T-helper 17 cell (primary cell): ENCODE measurements at places on chromosomes 16 and 17.

DNA sequence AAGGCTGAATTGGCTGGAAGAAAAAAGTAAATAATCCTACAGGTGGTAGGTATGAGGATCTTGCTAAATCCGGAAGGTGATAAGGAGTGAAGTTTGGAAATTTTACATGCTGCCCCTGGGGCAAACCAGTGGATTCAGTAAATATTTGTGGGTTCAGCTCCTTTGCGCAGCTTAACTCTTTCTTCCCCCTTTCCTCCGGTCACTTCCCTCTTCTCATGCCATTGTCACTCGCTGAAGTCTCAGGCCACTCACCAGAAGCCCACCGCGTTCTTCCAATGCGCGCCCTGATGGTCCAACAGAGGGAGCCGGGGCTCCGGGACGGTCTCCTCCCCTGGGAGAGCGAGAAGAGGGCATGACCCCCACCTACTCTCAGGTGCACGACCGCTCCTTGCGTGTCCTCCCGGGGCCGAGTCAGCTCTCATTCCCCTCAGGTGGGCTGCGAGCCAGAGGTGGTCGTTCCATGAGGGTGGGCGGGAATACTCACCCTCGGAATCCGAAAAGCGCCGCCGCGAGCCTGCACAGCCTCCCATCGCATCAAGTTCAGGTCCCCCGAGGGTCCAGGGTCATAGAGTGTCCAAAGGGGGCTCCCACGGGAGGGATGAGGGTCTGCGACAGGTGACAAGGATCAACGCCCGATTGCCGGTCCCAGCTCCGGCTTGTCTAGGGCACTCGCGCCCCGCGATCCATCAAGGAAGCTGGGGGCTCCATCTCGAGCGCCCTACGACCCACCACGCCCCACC, 474 bp downstream of the CLN3 start:
- DNase-seq, result no peak

- DNase-seq, result no peak
Observed at GRCh38 chr16:87728026-87728425, 37.8 kb downstream of the KLHDC4 start.

DNA sequence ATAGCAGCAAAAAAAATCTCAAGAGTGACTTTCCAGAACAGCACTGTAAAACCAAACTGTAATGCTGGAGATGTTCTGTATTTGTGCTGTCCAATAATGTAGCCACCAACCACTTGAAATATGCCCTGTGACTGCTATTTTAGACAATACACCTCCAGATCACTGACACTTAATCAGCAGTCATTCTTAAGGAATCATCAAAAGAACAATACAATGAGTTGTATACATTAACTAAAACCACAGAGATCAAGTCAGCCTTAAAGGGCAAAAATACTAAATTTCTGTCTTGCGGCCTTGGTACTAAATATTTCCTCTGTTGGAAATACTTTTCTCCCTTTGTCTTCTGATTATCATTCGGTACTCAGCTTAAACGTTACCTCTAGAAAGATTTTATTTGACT, 33.6 kb upstream of the ANKFY1 start:
- DNase-seq, result no peak

GRCh38 chr17:47789611-47790561, 31.7 kb downstream of the OSBPL7 start:
- DNase-seq, result peak; percentile 20

DNA sequence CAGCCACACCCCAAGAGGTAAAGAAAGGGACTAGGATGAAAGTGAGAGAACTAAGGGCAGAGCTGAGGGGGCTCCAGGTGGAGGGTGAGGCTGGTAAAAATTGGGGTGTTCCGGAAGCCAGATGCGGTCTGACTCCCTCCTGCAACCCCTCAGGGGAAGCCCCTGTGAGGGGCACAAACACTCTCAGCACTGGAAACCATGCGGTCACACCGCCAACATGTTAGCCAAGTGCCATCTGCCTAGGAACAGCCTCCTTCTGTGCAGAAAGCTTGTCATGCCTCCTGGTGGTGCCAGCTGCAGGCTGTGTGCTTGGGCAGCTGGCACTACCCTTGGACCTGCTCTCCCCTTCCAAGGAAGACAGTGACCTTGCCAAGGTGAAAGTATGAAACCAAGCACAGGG, 83.5 kb upstream of the RPL38 start:
- no peak for DNase-seq

DNA sequence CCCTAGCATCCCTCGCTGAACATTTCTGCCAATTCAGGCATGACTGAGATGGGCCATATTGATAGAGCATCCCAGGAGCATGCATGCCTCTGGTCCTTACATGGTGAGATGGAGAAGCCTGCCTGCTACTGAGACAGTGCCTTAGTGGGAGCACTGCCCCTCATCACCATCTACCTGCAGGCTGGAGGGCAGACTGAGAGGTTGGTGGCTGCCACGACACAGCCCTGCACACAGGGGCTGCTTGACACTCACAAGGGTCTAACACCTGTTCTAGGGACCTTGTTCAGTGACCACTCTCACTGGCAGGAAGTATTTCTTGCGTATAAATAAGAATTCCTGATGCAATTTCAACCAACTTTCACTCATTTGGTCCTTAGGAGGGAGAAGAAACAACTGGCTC, 34.0 kb downstream of the WIPI1 start:
- no peak for DNase-seq

DNA sequence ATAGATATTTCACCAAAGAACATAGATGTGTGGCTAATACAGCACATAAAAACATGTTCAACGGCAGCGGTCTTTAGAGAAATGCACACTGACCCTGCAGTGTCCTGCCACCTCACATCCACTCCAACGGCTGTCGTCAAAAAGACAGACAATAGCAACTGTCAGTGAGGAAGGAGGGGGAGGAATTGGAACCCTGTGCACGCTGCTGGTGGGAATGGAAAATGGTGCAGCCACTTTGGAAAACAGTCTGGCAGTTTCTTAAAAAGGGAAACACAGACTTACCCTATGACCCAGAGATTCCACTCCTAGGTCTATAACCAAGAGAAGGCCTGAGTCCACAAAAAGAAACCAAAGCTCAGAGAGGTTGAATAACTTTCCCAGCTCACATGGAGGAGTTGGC, 7.7 kb downstream of the CEP295NL start:
- DNase-seq, result no peak

DNA sequence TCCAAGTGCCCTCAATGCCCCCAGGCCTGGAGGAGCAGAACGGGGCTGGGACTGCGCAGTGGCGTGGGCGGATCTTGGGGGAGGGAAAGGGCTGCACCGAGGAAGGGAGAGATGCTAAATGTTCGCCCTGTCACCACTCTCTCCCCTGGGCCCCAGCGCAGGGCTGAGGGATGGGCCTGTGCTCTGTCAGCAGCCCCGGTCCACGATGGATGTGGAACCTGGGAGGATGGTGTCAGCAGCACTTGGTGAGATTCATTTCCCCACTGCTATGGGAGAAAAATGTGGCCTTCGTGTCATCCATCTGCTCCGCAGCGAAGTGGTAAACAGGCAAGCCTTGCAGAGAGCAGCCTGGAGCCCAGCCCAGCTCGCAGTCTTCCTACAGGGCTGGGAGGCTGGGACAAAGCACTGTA, 72.0 kb downstream of the TMEM132E start:
- no peak for DNase-seq

GRCh38 chr16:89823087-89823823, 5.0 kb upstream of the SPIRE2 start:
- no peak for DNase-seq

- no peak for DNase-seq
Observed at GRCh38 chr16:1993731-1994131, 4.0 kb downstream of the SYNGR3 start.

GRCh38 chr16:54152362-54153239, 134.0 kb downstream of the IRX3 start:
- DNase-seq, result no peak

GRCh38 chr17:59627770-59628171, 8.1 kb downstream of the CLTC start:
- DNase-seq, result no peak

DNA sequence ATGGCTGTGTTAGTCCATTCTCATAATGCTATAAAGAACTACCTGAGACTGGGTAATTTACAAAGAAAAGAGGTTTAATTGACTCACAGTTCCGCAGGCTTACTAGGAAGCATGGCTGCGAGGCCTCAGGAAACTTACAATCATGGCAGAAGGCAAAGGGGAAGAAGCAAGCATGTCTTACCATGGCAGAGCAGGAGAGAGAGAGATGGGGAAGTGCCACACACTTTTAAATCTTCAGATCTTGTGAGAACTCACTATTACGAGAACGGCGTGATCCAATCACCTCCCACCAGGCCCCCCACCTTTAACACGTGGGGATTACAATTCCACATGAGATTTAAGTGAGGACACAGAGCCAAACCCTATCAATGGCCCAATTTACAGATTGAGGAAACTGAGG, 96.5 kb downstream of the SDK2 start:
- DNase-seq, result no peak

- DNase-seq, result no peak
Observed at GRCh38 chr16:63981639-63982038, 1140.2 kb downstream of the CDH11 start.

DNA sequence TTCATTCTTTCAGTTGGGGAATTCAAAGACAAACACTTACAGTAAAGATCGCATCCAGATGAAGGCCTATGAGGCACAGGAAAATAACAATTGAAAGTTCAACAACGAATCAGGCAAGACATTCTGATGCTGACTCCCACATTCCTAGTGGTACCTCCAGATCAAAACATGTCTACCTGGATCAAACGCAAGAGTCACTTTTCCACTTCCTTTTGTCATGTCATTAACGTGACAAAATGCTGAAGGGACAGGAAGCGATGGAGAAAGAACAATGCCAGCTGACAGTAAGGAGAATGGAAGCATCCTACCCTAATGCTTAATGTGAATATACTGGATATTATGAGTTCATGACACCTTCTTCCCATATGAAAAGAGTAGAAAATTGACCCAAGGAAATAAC, 365.4 kb upstream of the CDH11 start:
- DNase-seq, result no peak

GRCh38 chr17:16197276-16197675, 18.1 kb downstream of the NCOR1 start:
- DNase-seq, result no peak

- no peak for DNase-seq
Observed at GRCh38 chr16:9102943-9103342, 11.5 kb downstream of the HAPSTR1 start.

DNA sequence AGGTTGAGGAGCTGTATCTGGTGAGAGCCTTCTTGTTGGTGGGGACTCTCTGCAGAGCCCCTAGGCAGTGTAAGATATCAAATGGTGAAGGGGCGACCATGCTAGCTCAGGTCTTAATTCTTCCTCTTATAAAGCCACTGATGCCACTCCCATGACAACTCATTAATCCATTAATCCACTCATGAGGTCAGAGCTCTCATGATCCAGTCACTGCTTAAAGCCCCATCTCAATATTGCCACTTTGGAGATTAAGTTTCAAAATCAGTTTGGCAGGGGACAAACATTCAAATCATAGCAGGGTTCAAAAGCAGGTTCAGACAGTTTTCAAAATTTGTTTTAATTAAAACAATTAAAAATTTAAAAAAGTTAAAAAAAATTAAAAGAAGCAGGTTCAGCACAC, 13.1 kb upstream of the SPECC1 start:
- DNase-seq, result no peak

DNA sequence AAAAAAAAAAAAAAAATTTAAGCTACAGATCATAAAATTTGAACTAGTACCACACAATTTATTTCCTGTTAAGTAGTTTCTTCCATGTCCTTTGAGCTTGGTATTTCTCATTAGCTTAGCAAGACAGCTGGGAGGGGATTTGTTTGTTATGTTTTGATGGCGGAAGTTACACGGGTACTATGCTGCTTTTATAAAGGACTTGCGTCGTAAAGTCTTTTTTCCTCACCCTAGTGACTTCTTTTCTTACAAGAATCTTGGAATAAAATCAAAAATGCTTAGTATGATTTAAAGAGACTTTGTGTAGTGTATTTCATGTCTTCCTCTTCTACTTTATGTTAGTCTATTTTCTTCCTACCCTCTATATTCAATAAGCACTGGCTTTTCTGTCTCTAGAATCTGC, 89.1 kb downstream of the NLK start:
- no peak for DNase-seq

- no peak for DNase-seq
Observed at GRCh38 chr16:56350491-56351405, 74.6 kb downstream of the AMFR start.

DNA sequence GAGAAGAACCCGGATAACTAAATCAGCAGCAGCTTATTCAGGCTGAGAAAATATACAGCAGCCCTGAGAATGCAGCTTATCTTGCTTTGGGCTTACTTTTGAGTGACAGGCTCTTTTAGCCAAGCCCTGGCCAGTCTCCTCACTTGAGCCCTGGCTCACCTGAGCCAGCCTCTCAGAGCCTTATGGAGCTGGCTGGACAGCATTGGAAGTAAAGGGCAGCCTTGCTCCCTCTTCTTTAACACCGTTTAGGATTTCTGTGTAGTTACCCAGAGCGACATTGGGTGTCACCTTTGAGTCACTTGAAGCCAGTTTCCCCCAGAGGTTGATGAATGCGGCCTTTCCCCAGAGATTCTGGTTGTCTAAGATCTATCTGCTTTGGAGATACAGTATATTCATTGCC, 7.7 kb upstream of the NPIPB2 start:
- DNase-seq, result no peak

DNA sequence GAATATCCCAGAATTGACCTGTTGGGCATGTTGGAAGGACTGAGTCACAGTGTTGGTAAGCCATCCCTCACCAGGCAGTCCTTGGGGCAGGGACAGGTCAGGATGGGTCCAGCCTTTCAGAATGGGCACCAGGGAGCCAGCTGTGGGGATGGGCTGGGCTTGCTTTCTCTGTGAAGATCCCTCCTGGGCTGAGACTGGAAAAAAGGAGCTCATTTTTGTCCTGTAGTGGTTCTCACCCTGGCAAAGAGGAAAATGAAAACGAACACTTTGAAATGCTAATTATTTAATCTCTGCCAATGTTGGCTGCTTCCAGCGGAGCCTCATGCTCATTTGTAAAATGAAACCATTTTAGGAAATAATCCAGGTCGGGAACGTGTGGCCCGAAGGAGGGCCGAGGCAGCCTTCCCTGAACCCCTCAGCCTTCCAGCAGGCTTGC, 237.5 kb upstream of the SALL1 start:
- no peak for DNase-seq

- DNase-seq, result no peak
Observed at GRCh38 chr16:7344830-7345780, 12.5 kb downstream of the RBFOX1 start.

GRCh38 chr17:35529866-35530265, 7.6 kb downstream of the SLFN12L start:
- DNase-seq, result no peak

DNA sequence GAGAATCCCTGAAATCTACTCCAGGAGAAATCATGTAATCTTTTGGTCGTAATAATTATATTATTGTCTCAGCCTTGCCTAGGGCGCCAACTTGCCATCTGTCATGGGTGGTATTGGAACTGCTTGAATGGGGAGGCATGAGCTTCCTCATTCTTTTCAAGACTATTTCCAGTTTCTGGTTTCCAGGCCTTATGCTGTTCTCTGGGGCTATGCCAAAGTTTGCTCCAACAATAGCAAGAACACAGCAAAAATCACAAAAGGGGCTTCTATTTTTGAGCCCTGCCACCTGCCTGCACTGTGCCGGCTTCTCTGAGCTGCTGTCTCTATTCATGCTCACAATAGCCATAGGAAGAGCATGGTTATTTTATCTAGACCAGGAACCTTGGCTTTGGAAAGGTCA, 111.7 kb downstream of the SPECC1 start:
- no peak for DNase-seq
